Activated naive CD4-positive, alpha-beta T cell treated with Interleukin-2 at 50 U/mL for 16 hours (primary cell): ENCODE measurements at places on chromosomes 12 and 14.

DNA sequence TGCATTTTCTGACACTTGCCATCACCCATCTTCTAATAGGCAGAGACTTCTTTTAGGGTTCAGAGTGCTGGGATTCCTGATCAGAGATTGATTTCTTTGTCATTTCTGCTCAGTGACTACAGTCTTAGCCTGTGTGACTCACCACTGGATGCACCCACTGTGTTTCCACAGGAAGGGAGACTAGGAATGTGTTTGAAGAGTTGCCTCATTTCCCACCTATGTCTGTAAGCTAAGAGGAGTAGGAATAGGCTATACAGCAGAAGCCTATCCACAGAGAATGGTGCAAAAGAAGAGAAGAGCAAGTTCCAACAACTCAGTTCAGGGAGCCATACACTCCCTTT, 60.2 kb upstream of the ACTN1 start:
- no peak for DNase-seq

GRCh38 chr12:10235761-10236631, 23.3 kb downstream of the GABARAPL1 start:
- peak; percentile 43 for DNase-seq

GRCh38 chr14:77488558-77488957, 10.1 kb downstream of the ISM2 start:
- DNase-seq, result no peak

DNA sequence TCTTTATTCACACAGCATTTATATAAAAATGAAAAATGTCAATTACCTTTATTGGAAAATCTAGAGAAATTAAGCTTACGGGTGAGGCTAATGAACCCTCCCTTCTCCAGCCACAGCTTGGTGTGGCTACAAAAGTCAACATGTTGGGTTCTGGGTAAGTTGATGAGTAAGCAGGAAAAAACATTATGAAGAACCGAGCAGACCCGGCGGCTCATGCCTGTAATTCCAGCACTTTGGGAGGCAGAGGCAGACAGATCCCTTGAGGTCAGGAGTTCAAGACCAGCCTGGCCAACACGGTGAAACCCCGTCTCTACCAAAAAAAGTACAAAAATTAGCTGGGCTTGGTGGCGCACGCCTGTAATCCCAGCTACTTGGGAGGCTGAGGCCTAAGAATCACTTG, 10.9 kb downstream of the NAA25 start:
- DNase-seq, result no peak

DNA sequence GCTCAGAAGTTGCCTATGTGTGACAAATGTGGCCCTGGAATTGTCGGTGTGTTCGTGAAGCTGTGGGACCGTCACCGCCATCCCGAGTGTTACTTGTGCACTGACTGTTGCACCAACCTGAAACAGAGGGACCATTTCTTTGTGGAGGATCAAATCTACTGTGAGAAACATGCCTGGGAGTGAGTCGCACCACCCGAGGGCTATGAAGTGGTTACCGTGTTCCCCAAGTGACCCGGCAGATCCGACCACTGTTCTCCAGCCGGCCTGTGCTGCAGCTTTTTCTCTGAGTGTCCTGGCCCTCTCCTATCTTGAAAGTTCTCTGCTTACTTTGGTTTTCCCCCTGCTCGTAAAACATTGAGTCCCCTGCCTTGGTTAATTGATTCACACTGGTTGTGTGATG, 65.3 kb downstream of the VCPKMT start:
- no peak for DNase-seq

- DNase-seq, result no peak
Observed at GRCh38 chr12:50242751-50243191, 40.5 kb downstream of the LIMA1 start.

GRCh38 chr14:105588236-105588860, 62.0 kb downstream of the TMEM121 start:
- no peak for DNase-seq

DNA sequence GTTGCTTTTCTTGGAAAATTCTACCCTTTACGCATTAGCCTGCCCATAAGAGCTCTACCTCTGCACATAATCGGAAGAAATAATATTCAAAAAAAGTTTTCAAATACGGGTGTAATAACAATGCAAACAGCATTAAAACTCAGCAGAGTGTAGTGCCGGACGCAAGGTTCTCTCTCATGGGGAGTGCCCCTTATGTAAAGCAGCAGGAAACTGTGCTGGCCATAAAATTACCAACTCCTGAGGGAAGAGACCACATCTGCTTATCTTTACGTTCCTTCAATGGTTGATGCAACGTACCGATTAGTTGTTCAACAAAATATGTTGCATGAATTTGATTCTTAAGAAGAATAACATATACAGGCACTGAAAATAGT, 118.7 kb upstream of the TMCC3 start:
- DNase-seq, result no peak

- no peak for DNase-seq
Observed at GRCh38 chr14:104339361-104339760, 201.0 kb downstream of the KIF26A start.
